ENCODE measurements at places on chromosomes 3 and 15.

DNA sequence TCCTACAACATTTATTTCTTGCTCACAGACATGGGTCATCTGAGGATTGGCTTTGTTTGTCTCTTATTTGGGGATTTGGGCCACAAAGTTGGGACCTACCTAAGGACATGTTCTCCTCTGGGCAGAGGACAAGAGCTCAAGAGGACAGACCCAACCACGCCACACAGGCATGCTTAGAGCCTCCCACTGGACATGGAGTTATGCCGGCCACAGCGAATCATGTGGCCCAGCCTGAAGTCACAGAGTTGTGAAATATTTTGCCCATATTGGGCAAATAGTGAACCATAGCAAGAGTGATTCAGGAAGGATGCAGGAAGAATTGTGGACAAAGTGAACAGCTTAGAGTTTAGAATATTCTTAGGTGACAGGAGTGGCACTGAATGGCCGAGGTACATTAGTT is 9.9 kb downstream of the TRAK1 start:
- no peaks in the 10 kb centered on the region for H3K27me3 ChIP-seq
- DNase-seq = no peak
- H3K27ac ChIP-seq = no peak overlapping the region
- peaks cover 18% of the 10 kb centered on the region for H3K36me3 ChIP-seq

DNA sequence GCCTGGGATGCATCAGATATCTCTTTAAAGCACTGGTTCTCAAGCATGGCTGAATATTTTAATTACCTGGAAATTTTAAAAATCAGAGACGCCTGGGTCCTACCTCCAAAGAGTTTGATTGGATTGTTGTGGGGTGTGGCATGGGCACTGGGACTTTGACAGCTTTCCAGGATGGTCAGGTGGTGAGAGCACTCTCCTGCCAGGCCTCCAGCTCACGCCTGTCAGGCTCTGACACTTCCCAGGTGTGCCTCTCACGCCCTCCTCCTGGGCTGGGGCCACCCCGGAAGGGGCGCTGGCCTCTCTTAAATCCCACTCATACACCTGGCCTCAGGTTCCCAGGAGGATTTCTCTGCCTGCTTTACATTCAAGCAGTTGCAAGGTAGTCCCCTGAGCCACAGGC is 48.5 kb downstream of the AMOTL2 start:
- no peak overlapping the region for H3K4me3 ChIP-seq
- H3K27me3 ChIP-seq = no peaks in the 10 kb centered on the region
- no peaks in the 10 kb centered on the region for H3K36me3 ChIP-seq
- peak overlapping the region; percentile 97 for H3K27ac ChIP-seq

DNA sequence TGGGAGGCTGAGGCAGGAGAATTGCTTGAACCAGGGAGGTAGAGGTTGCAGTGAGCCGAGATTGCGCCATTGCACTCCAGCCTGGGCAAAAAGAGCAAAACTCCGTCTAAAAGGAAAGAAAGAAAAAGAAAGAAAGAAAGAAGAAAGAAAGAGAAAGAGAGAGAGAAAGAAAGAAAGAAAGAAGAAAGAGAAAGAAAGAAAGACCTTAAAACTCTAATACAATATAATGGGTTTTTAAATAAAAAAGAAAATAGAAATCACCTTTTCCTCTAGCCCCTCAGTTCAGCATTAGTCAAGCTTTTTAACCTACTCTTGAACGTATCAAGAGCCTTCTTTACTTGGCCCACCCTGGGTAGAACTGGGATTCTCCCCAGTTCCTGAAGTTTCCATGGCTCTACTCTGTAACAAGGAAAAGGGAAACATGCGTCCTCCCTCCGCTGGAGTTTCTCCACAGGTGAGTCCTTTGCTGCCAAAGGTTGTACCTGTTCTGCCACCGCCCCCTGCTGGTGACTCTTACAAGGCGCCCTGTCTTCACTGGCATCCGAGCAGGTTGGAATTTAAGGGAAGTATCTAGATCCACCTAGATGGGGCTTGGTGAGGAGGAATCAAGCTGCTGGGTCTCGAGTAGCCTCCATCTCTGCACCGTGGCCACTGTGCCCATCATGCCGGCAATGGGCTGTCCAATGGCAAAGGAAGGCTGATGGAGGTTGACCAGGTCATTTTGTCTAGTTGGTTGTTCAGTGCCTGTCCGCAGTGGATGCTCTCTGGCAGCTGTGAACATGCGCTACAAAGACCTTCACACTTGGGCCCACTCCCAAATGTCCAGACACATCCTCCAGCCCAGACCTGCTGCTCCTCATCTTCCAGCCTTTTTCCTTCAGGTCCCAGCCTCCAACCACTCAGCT is 20.6 kb upstream of the EPHB3 start:
- DNase-seq = peak; percentile 87
- H3K36me3 ChIP-seq = no peaks in the 10 kb centered on the region
- H3K4me1 ChIP-seq = peaks cover 4% of the 10 kb centered on the region
- H3K27me3 ChIP-seq = peaks cover 79% of the 10 kb centered on the region
- no peak overlapping the region for H3K27ac ChIP-seq

DNA sequence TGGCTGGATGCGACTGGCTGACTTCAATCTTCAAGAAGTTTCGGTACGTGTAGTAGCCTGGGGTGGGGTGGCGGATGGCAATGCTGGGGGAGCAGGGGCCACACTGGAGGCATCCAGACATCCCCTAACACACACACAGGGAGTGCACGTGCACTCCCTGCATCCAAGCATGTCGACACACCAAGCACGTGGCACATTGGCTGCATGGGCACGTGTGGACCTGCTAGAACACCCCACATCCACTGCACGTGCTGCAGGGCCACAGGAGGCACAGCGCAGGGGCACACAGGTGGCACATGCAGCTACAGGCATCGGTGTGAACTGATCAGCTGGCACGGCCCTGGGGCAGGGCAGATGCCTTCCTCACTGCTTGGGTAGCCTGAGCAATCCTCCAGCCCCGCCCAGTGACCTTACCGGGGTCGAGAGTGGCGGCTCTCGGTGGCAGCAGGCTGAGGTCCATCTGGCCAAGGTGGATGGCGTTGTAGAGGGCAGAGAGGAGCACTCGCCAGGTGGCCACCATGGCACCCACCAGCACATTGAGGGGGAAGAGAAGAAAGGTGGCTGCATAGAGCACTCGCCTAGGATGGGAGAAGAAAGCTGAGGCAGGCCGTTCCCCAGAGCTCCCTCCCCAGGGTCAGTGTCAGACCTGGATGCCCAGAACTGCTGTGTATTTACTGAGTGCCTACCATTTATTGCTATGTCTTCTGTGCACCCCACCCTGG is 7.5 kb downstream of the ISLR start:
- no peak overlapping the region for H3K4me3 ChIP-seq
- H3K36me3 ChIP-seq = peaks cover 3% of the 10 kb centered on the region
- H3K27me3 ChIP-seq = peaks cover 8% of the 10 kb centered on the region
- H3K4me1 ChIP-seq = peaks cover 21% of the 10 kb centered on the region
- DNase-seq = no peak

- peaks cover 57% of the 10 kb centered on the region for H3K36me3 ChIP-seq
- DNase-seq = no peak
- H3K27ac ChIP-seq = peak overlapping the region; percentile 68
Measured at GRCh38 chr15:36917411-36918267, 182.7 kb downstream of the MEIS2 start.

- no peaks in the 10 kb centered on the region for H3K36me3 ChIP-seq
- H3K4me3 ChIP-seq = no peak overlapping the region
- H3K4me1 ChIP-seq = peaks cover 2% of the 10 kb centered on the region
- peaks cover 76% of the 10 kb centered on the region for H3K27me3 ChIP-seq
- DNase-seq = peak; percentile 49
- H3K27ac ChIP-seq = no peak overlapping the region
Measured at GRCh38 chr15:53197426-53197839, 407.3 kb upstream of the ONECUT1 start.

Data from mesothelial cell of epicardium (in vitro differentiated cells).